ENCODE measurements at places on chromosomes 3 and 15.

DNA sequence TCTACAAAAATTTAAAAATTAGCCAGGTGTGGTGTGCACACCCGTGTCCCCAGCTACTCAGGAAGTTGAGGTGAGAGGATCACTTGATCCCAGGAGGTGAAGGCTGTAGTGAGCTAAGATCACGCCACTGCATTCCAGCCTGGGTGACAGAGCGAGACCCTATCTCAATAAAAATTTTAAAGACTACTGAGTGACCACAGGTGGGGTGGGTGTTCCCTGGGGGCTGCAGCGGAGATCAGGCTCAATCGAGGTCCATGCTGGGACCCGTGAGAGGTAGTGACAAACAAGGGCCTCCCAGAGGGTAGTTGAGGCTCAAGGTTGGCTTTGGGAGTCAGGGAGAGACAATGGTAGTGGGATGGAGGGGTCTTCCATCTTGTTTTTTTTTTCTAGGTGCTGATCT is 38.9 kb upstream of the LIMD1 start:
- no peak for DNase-seq

DNA sequence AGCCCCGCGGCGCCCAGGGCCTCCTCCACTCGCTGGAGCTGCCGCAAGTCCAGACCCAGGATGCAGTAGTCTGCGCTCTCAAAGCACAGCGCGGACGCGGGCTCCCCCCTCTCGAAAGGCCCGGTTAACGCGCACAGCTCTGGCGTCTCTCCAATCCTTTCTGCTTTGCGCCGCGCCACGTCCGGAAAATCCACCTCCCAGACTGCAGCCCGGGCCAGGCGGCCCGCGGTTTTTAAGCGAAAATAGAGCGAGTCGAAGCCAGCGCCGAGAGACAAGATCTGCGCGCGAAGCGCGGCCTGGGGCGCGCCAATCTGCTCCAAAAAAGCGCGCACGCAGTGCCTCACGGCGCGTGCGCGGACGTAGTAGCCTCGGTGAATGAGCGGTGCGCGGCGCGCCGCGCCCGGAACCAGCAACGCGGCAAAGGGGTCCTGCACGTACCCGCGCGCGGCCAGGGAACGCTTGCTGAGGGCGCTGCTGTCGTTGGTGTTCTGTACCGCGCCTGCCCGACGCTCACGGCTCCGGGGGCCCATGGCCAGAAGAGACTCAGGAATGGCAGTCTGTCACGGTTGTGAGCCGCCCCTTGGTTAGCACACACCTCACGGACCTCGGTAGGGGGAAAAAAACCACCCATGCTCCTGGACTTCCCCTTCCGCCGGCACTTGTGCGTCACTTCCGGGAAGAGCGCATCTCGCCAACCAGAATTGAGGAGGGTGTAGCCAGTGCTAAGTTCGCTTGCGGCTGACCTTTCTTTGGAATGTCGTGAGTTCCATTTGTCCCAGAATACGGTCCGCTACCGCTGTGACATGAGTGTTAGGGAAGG is at the start of gene LCMT2:
LCMT2 (minus strand) TSS at position 614 of the 820 bp plus-strand sequence; CDS start at position 530, 84 bp downstream.
- DNase-seq, result peak; percentile 94

GRCh38 chr15:65638109-65638508 is 16.4 kb downstream of the SLC24A1 start:
- no peak for DNase-seq

GRCh38 chr3:39724233-39724846 is 85.1 kb upstream of the MYRIP start:
- no peak for DNase-seq

GRCh38 chr15:21270474-21270873 is 169.8 kb downstream of the POTEB3 start:
- no peak for DNase-seq

DNA sequence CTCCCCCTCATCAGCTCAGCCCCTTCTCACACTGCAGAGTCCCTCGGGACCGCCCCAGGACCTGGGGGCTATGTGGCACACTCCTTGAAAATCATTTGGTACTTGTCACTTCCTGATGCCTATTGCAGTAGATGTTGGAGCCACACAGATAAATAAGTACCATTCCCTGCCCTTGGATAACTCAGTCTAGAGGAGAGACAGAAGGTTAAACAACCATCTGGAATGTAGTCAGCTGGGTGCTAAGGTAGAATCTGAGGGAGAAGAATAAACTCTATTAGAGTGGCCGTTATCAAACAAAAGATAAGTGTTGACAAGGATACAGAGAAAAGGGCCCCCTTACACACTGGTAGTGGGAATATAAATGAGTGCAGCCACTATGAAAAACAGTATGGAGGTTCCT is 112.3 kb upstream of the NR2E3 start:
- DNase-seq, result no peak

DNA sequence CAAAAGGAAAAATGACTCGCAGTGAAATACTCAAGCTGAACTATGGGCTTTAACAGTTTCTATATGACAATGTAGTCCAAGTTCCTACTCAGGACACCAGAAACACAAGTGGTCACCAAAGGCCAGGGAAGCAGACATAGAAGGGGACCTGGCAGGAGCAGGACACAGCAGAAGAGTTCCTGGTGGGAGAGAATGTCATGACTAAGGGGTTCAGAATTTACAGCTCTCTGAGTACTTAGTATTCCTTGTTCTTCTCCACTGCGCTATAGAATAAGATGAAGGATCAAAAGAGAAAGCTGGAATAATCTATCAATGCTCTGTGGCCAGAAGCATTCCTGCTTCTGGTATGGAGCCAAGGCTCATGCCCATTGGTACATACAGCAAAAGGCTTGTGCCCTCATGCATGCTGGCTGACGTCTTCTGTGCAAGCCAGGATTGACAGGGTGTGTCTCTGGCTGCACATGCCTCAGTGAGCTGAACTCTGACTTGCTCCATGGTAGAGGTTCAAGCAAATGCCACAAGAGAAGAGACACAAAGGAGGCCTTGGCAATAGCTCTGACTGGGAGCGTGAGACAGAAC is 128.7 kb upstream of the SLC2A2 start:
- no peak for DNase-seq

DNA sequence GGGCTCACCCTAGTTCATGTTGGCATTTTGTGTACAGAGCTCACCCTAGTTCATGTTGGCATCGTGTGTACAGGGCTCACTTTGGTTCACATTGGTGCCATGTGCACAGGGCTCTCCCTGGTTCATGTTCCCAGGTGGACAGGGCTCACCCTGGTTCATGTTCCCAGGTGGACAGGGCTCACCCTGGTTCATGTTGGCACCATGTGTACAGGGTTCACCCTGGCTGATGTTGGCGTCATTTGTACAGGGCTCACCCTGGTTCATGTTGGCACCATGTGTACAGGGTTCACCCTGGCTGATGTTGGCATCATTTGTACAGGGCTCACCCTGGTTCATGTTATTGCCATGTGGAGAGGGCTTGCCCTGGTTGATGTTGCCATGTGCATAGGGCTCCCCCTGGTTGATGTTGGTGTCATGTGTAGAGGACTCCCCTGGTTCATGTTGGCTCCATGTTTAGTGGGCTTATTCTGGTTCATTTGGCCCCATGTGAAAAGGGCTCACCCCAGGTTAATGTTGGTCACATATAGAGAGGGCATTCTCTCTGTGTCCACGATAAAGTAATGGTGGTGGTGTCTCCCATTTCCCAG is 31.7 kb upstream of the NR2C2 start:
- no peak for DNase-seq

DNA sequence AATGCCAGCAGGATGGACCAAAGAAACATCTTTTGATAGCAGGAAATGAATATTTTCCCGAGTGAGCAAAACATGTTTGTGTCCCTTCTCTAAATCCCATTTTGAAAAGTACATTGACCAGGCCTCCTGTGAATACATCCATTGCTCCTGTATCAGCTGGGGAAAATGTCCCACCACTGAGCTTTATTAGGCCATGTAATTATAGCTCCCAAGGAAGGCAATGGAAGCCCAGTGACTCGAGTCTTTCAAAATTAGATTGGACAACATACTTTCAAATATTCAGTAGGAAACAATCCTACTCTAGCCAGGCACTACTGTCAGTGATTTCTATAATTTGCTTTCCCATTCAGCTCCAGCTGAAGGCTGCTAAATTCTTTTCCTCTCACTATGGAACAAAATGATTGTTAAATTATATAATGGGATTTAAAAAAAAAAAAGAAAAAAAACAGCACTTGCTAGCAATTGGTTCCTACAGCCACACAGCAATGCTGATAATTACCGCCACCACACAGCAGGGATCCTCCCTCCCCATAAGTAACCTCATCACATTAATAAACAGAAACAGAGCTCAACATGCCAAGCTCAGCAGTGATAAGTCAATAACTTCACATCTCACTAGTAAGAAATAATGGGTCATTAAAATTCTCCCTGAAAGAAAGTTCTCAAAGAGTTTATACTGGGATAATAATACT is 172.4 kb upstream of the SLC2A2 start:
- DNase-seq, result no peak
